Activated naive CD4-positive, alpha-beta T cell (primary cell): ENCODE measurements at places on chromosomes 12 and 14.

- DNase-seq: no peak
Observed at GRCh38 chr12:100512692-100513091, 39.0 kb downstream of the NR1H4 start.

- DNase-seq: no peak
Observed at GRCh38 chr12:130582286-130582685, 133.8 kb downstream of the RIMBP2 start.

DNA sequence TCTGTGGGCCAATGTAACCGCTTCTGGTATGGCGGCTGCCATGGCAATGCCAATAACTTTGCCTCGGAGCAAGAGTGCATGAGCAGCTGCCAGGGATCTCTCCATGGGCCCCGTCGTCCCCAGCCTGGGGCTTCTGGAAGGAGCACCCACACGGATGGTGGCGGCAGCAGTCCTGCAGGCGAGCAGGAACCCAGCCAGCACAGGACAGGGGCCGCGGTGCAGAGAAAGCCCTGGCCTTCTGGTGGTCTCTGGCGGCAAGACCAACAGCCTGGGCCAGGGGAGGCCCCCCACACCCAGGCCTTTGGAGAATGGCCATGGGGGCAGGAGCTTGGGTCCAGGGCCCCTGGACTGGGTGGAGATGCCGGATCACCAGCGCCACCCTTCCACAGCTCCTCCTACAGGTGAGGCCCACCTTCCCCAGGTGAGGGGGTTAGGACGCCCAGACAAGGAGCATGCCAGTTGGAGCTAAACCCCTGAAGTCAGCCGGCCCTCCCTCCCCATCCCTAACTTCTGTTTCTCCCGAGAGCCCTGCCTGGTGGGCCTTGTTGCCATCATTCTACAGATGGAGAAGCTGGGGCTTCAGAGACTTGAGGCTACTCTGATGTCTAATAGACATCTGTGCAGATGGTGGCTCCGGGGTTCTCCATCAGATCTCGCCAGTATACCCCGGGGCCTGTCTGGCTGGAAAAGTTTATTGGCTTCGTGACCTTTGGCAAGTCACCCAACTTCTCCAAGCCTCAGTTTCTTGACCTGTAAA, 25.3 kb downstream of the PAPLN start:
- no peak for DNase-seq

DNA sequence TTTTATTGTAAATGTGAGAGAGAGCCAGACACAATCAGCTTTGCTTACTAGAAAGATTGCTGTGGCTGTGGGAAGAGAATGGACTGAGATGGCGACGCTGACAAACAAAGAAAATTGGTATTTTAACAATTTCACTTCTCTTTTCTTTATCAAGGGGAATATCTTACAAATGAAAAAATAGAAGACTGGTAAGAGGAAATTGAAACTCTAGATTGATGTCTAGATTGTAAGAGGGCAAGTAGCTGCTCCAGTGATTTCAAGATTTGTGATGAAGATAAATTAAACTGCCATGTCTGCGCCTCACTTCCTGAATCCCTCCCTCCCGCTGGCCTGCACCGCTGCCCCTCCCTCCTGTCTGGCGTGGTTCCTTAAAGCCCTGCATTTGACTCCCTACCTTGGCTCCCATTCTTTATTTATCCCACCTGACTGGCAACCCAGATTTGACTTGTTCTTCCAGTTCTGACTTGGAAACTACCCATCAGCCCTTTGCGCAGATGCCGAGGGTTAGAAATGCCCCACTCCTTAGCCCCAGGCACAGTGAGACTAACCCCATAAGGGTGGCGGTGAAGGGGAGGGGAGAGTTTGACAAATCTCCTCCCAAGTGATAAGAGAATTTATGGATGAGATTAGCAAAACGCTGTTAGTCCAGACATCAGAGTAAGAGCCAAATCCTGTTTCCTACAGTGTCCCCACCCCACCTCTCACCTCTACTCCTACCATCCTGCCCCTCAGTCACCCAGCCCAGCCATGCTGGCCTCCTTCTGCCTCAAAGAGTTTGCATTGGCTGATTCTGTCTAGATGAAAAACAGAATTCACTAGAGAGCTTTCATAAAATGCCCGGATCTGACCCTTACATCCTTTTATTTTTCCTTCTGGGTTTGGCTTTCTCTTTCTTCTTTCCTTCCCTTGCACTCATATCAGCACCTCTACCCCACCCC, 125.3 kb upstream of the ATF7IP start:
- DNase-seq: no peak

DNA sequence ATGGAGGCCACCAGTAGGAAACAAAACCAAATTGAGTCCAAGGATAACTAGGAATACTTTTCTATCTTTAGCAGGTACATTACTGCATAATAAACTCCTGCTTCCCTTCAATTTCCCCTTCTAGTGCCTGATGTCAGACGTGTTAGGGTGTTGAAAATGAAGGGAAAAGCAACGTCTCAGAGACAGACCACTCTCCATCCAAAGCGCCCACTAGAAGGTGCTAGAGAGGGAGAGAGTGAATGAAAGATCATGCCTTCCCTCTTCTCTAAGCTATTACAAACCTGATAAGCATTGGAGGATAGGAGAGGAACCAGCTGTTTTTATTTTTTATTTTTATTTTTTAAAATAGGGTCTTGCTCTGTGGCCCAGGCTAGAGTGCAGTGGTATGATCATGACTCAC, 64.1 kb downstream of the ZNF641 start:
- no peak for DNase-seq

DNA sequence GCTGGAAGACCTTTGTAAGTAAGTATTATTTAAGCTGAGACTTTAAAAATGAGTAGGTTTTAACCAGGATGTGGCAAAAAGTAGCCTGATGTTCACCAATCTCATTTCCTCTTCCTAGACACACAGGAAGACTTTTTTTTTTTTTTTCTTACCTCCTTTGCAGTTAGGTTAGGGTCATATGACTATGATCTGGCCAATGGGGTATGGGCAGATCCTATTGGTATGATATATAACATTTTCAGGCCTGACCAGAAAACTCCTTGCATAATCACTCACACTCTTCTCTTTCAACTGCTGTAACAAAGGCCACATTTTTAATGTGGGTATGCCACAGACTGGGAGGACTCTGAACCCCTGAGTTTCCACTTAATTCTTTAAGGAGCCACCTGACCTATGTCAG, 2.7 kb upstream of the RPS6KA5 start:
- DNase-seq: no peak

GRCh38 chr12:94167756-94168416, 19.5 kb downstream of the PLXNC1 start:
- DNase-seq: no peak

- no peak for DNase-seq
Observed at GRCh38 chr12:120231316-120232011, 30.6 kb upstream of the RPLP0 start.

DNA sequence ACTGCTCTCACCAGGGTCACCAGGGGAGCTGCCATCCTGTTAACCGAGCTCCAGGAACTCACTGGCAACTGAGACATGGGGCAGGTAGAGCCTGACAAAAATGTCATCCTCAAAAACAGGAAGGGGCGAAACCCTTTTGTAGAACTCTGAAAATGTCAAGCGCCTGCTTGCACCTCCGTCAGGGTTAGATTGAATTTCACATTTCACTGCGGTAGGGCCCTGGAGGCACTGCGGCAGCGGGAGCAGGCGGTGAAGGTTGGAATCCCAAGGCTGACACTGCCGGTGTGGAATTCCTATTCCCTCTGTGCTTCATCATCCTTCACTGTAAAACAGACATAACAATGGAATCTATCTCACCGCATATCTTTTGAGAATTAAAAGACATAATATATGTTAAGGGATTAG, 142.8 kb upstream of the TMCC3 start:
- no peak for DNase-seq

DNA sequence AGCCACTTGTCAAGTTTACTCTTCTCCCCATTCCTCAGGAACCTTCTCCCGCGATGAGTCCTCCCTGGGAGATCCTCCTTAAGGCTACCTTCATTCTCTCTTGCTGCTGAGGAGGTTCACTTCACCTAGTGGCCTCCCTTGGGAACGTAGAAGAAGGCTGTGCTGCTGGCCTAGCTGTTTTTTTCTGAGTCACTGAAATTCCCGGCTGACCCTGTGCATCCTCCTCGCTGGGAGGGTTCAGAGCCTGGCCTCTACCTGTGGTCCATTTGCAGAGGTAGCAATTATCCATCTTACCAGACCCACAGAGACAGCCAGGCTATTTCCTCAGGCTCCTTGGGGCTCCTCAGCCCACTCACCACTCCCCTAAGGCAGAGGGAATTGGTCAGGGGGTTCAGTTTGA, 4.6 kb downstream of the KRT82 start:
- no peak for DNase-seq

GRCh38 chr12:120368789-120369602, at the start of gene MSI1:
Gene MSI1, minus strand, starts transcription at chr12:120369164. Its CDS starts 73 bp downstream, at chr12:120369091.
- DNase-seq: no peak

DNA sequence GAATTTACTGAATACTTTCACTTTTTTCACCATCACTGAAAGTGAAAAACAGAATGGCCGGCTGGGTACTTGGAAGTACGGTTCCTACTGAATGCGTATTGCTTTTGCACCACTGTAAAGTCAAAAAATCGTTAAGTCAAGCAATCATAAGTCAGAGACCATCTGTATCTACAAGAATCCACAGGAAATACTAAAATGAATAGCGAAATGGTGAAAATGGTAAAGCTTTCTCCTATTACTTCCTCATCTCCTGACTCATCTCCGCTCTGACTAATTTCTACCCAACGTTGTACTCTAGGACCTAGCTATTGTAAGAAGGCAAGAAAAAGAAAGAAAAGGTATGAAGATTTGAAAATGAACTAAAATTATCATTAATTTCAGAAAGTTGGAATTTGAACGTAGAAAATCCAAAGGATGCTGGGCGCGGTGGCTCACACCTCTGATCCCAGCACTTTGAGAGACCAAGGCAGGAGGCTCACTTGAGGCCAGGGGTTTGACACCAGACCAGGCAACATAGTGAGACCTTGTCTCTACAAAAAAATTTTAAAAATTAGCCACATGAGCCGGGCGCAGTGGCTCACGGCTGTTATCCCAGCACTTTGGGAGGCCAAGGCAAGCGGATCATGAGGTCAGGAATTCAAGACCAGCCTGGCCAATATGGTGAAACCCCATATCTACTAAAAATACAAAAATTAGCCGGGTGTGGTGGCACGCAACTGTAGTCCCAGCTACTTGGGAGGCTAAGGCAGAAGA, 5.3 kb upstream of the CDCA4 start:
- no peak for DNase-seq

DNA sequence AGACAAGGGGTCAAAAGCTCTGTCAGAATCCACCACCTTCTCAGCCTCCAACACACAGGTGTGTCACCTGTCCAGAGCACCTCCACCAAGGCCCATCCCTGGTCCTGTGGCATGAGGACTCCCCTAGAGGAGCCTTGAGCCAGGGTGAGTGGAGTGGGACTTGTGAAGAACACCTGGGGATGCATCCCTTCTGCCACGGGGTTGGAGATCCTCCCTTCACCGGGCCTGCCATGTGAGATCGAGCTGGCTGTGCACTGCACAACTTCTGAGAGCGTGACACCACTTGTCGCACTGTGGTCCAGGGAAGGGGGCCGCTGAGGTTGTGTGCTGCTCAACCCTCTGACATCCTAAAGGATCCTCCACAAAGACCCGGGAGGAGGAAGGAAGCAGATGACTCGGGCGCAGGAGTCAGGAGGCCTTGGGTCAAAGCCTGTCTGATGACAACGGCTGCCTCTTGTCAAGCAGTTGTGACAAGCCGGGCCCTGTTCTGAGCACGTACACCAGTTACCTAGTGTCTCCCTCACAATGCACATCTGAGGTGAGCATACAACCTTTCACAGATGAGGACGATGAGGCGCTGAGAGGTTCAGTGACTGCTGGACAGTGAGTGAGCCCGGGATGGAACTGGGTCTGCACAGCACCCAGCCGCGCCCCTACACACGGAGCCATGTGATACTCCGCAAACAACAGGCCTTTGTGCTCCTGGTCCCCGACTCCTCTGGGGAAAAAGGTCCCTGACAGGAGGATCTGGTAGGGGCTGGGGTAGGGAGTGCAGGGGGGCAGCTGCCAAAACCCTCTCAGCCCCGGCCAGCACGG, 35.6 kb downstream of the CHGA start:
- DNase-seq: no peak

GRCh38 chr14:50085570-50086320, 30.6 kb downstream of the VCPKMT start:
- DNase-seq: no peak

GRCh38 chr12:50564237-50564947, 59.6 kb downstream of the DIP2B start:
- no peak for DNase-seq

DNA sequence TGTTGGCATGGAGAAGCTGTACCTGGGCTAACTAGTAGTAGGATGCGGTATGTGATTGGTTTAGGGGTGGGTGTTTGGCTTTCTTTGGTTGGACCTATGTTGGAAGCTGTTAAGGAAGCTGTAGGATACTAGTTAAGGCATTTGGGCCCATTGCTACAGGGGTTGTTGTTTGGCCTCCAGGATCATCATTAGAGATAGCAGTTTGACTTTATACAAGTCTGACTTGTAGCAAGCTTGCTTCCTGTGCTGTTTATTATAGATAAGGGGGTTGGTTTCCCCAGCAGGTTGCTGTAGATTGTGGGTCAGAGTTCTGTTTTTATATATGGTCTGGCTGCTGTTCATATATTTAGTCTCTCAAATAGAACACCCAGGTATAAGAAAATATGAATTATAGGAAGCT, 1.4 kb upstream of the PRIM1 start:
- no peak for DNase-seq

GRCh38 chr14:95998656-95999055, 40.5 kb upstream of the C14orf132 start:
- DNase-seq: no peak

DNA sequence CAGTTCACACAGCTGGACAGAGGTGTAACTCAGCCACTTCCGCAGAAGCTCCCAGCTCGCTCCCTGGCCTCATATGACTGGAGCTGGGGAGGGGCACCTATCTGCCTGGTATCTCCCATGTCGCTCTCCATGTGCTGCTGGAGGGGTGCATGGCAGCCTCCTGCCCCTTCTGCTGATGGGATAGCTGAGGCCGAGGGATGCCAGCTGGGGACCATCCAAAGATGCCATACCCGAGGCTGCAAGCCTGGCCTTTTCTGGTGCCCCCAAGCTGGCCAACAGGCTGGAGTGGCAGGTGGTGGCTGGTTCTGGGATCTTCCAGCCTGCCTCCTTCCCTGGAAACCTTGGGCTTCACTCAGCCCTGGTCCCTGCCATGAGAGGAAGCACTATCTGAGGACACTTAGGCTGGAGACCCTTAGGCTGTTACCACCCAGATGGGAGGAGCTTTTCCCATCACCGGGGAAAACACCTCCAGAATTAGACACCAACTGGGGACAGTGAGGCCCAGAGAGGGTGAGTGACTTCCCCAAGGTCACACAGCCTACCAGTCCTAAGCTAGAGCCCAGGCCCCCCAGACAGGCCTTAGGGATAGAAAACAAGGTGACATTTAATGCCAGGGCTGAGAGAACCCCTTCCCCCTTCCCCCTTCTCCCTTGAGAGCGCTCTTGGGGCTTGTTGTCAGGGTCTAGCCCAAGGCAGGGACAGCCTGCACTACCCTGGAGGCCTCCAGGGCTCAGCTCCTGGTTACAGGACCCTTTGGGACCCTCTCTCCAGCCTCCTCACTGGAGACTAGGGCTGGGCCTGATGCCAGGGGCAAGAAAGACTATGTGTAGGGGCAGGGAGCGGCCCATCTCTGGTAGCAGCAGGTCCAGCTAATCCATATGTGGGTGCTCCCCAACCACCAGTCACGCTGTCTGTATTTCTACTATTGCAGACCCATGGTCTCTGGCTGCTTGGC, 7.1 kb downstream of the DTX1 start:
- DNase-seq: no peak

- DNase-seq: no peak
Observed at GRCh38 chr12:109762673-109763191, 49.1 kb downstream of the FAM222A start.
